ENCODE measurements at places on chromosomes 2 and 18. TPM values are rescaled to one million over a fixed set of nuclear protein-coding genes. Genes with fewer than 3 reads are reported as not detected.

The FAM161A gene
- total RNA-seq, result 21.9 TPM

GRCh38 chr2:6822406-6822805 lies 43.3 kb downstream of the CMPK2 start:
- peak overlapping the region; percentile 47 for H3K27ac ChIP-seq
- H3K36me3 ChIP-seq, result no peaks in the 10 kb centered on the region
- DNase-seq, result no peak
- H3K27me3 ChIP-seq, result no peaks in the 10 kb centered on the region
- H3K4me1 ChIP-seq, result peaks cover 49% of the 10 kb centered on the region

The GATA6 gene
- not detected for total RNA-seq

- H3K4me3 ChIP-seq, result peak overlapping the region; percentile 79
- H3K36me3 ChIP-seq, result no peaks in the 10 kb centered on the region
- H3K27ac ChIP-seq, result no peak overlapping the region
- peak; percentile 48 for DNase-seq
- peaks cover 9% of the 10 kb centered on the region for H3K4me1 ChIP-seq
These were observed 58.9 kb downstream of the FAM168B start for GRCh38 chr2:131034122-131035051.

- H3K27ac ChIP-seq, result no peak overlapping the region
- DNase-seq, result no peak
- no peaks in the 10 kb centered on the region for H3K27me3 ChIP-seq
- peaks cover 7% of the 10 kb centered on the region for H3K4me1 ChIP-seq
These were observed 305.4 kb upstream of the RND3 start for GRCh38 chr2:150792780-150793300.

DNA sequence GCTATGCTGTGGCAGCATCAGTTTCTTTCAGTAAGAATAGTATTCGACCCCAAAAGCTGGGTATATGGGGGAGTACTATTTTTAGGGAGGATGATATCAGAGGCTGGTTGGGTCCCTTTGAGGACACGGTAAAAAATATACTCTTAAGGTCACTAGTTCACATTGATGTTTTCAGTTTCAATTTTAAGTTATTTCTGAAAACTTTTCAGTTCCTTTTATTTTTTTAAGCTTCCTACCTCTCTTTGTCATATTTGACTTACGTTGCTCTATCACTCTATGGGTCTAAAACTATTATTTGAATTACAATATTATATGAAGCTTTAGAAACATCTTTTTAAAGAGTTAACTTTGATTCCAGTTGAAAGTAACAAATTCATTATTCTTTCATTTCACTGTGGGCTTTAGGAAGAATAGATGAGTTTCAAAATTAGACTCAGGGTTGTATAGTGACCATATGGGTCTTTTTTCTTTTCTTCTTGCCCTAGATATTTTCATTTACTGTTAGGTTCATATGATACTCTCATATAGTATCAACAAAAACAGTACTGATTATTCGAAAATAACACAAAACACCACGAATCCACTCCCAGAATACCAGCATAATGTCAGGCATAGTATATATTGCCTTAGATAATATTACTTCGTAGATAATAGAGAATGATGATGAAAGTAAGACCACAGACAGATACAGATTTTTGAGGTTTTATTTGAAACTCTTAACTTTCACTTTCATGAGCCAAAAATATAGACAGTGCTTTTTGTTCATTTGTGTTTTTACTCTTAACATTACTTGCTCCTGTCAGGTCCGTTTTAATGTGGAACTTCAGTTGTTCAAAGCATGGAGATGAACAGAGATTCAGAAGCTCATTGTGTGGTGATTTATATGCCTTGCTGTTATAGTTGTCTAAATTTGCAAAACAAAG lies 9.8 kb downstream of the RMDN2 start:
- peaks cover 33% of the 10 kb centered on the region for H3K36me3 ChIP-seq
- DNase-seq, result no peak
- H3K4me3 ChIP-seq, result no peak overlapping the region
- no peak overlapping the region for H3K27ac ChIP-seq
- H3K4me1 ChIP-seq, result no peaks in the 10 kb centered on the region
- no peaks in the 10 kb centered on the region for H3K27me3 ChIP-seq

The ATOH8 gene
- total RNA-seq, result 6.9 TPM

- peak overlapping the region; percentile 75 for H3K27ac ChIP-seq
- H3K27me3 ChIP-seq, result peaks cover 3% of the 10 kb centered on the region
- H3K36me3 ChIP-seq, result no peaks in the 10 kb centered on the region
- H3K4me1 ChIP-seq, result peaks cover 75% of the 10 kb centered on the region
- DNase-seq, result no peak
These were observed 25.3 kb downstream of the SMAD7 start for GRCh38 chr18:48925491-48925780.

GRCh38 chr2:216373896-216374295 lies 1.6 kb upstream of the MARCHF4 start:
- H3K4me1 ChIP-seq, result peaks cover 12% of the 10 kb centered on the region
- no peaks in the 10 kb centered on the region for H3K36me3 ChIP-seq
- peaks cover 86% of the 10 kb centered on the region for H3K27me3 ChIP-seq
- no peak for DNase-seq

The STAM2 gene
- 16.1 TPM for total RNA-seq

- no peak overlapping the region for H3K4me3 ChIP-seq
- H3K36me3 ChIP-seq, result no peaks in the 10 kb centered on the region
- no peak for DNase-seq
- H3K27ac ChIP-seq, result no peak overlapping the region
- no peaks in the 10 kb centered on the region for H3K27me3 ChIP-seq
- H3K4me1 ChIP-seq, result no peaks in the 10 kb centered on the region
These were observed 507.8 kb downstream of the FBXO15 start for GRCh38 chr18:73639788-73640187.

DNA sequence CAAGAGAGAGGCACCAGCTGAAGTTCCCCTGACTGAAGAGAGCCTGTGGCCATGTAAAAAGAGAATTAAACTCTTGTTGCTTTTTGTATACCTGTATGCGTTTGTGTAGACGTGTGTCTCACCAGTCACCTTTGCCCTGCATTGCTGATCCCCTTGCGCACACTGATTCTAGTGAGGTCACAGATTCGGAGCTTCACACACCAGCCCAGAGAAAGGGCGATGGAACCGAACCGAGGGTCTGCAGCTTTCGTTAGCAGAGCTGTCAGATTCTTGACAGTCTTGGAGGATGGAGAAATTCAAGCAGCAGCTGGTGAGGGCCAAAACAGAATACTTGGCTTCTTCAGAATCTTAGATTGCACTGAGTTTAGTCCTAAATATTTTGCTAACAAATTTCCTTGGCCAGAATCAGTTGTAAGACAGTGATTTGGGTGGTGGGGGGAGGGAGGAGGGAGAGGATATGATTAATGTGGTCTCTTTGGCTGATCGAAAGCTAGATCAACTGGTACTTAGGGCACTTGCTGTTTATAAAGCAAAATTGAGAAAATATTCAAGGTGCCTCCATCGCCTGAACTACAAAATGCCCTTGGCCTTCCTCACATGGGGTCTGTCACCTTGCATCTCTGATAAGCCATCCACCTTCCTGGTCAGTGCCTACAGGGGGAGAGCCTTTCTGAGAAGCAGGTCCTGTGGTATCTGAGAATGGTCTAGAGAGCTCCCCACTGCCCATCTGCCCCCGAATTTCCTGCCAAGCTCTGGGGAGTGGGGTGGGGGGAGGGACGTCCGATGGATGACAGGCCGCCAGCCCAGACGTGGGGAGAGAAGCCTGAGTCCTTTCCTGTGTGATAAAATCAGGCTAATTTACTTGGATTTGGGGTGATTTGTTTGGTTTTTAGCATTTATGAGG lies 123.5 kb downstream of the CABLES1 start:
- no peaks in the 10 kb centered on the region for H3K27me3 ChIP-seq
- H3K4me3 ChIP-seq, result peak overlapping the region; percentile 49
- DNase-seq, result no peak
- H3K36me3 ChIP-seq, result peaks cover 4% of the 10 kb centered on the region

The PROM2 gene
- 2.7 TPM for total RNA-seq

- H3K4me1 ChIP-seq, result no peaks in the 10 kb centered on the region
- DNase-seq, result no peak
- H3K27me3 ChIP-seq, result no peaks in the 10 kb centered on the region
- peaks cover 3% of the 10 kb centered on the region for H3K36me3 ChIP-seq
- no peak overlapping the region for H3K27ac ChIP-seq
These were observed 67.8 kb downstream of the SLC66A2 start for GRCh38 chr18:79883461-79884293.

DNA sequence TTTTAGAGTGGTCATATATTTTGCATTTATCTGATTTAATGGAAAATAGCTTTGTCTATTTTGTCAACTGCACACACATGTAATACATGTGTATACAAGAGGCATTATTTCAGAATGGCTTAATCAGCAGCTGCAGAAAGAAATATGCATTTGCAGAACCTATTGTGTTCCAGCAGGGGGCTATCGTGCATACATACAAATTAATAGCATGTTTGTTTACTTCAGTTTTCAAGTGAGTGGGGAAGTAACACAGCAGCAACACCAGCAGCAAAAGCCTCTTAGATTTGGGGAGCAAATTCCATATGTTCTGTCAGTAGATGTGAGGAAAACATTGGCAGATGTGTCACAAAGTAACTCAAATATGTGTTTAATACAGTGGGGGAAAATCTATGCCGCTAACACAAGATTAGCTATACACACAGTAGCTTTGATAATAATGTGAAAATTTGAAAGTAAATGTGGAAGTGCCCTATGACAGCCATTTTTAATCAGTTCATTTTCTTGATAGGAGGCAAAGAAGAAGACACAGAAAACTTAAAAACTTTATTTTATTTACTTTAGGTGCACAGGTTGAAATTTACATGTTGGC lies 218.1 kb downstream of the WDR7 start:
- no peaks in the 10 kb centered on the region for H3K36me3 ChIP-seq
- H3K4me3 ChIP-seq, result no peak overlapping the region
- DNase-seq, result no peak
- H3K27me3 ChIP-seq, result peaks cover 15% of the 10 kb centered on the region
- peaks cover 23% of the 10 kb centered on the region for H3K4me1 ChIP-seq
- no peak overlapping the region for H3K27ac ChIP-seq

DNA sequence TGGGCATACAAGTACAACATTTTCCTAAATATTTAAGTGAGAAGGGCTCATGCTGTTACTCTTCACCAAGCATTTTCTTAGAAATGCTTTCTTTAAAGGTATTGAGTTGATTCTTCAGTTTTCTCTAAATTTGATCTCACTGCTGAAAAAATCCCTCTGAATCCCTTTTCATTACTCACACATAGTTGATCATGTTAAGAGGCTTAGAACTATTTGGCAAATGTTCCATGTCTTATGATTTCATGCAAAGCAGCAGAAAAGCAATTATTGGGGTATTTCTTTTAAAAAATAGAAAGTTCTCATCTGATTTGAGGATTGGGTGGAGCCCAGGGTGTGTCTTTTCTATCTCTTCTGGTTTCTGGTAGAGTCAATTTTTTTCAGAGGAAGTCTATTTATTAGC lies 1079.8 kb upstream of the ZEB2 start:
- no peak for DNase-seq
- H3K27ac ChIP-seq, result no peak overlapping the region
- peaks cover 4% of the 10 kb centered on the region for H3K36me3 ChIP-seq
- H3K4me3 ChIP-seq, result no peak overlapping the region
- no peaks in the 10 kb centered on the region for H3K4me1 ChIP-seq

DNA sequence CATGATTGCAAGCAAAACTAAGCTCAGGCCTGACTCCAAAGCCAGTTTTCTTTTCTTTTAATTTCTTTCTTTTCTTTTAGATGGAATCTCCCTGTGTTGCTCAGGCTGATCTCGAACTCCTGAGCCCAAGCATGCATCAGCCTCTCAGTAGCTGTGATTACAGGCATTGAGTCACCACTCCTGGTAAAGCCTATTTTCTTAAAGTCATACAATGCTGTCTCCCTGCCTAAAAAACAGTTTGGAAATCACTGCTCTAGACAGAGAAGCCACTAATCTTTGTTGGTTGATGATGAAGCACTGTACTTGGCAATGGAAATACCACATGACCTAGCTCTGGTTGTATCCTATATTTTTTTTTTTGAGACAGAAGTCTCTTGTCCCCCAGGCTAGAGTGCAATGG lies 33.1 kb upstream of the ZNF532 start:
- H3K27me3 ChIP-seq, result no peaks in the 10 kb centered on the region
- H3K27ac ChIP-seq, result peak overlapping the region; percentile 83
- H3K36me3 ChIP-seq, result peaks cover 3% of the 10 kb centered on the region
- H3K4me3 ChIP-seq, result no peak overlapping the region

The RGPD8 gene
- total RNA-seq, result 4.3 TPM

GRCh38 chr2:12076810-12077209 lies 330.4 kb downstream of the LPIN1 start:
- no peak for DNase-seq
- no peak overlapping the region for H3K27ac ChIP-seq
- no peak overlapping the region for H3K4me3 ChIP-seq

DNA sequence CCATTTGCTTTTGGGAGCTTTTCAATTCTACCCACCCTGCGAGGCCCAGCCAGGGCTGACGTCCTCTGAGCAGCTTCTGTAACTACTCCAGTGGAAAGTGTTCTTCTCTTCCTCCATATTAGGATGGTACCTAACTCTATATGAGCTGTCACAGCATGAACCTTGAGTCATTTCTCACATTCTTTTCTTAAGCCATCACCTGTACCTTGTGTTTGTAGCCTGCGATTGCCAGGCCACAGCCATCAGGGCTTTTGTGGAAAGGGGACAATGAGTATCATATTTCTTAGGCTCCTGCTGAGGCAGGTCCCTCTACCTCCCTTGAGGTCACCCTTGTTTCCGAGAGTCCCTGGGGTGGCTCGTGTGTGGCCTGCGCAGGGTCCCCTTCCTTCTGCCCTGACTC lies 144.5 kb upstream of the DLX2 start:
- no peak overlapping the region for H3K27ac ChIP-seq
- DNase-seq, result no peak
- no peak overlapping the region for H3K4me3 ChIP-seq
- H3K27me3 ChIP-seq, result no peaks in the 10 kb centered on the region

The C2orf72 gene
- total RNA-seq, result 3.3 TPM

The TUBB8B gene
- total RNA-seq, result not detected

DNA sequence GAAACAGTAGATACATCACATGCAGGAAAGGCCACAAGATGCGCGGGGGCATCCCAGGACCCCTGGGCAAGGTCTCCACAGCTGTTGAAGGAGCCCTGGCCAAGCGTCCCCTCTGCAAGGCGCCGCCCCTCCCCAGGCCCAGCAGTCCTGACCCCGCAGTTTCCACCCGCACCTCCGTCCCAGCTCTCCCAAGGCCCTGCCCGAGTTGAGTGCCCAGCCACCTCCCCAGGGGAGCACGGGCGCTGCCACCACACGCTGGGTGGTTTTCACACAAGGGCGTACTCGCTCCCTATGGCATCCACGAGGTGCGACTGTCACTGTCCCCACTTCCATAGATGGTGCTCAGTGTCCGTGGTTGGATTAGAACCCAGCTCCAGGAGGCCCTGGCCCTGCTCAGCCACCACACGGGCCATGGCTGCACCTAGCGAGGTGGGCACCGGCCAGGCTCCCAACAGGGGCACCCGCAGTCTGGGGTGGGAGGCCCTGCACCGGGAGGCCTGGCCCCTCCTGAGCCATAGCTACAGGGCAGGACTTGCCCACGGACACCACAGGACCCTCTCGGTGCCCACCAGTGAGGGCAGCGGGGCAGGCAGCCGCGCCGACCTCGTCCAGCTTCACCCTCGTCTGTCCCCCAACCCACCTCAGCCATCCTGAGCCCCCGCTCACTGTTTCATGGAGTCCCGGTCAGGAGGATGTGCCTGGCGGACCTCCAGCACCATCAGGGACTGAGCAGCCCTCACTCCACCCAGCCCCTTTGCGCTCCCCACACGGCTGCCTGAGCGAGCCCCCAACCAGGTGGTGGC lies 36.0 kb downstream of the KIF1A start:
- DNase-seq, result no peak
- no peaks in the 10 kb centered on the region for H3K4me1 ChIP-seq
- no peak overlapping the region for H3K27ac ChIP-seq
- H3K27me3 ChIP-seq, result no peaks in the 10 kb centered on the region
